ENCODE measurements at places on chromosomes 11 and 22.
A peak's percentile ranks its signal among the peaks of the same experiment; 100 is the strongest.

DNA sequence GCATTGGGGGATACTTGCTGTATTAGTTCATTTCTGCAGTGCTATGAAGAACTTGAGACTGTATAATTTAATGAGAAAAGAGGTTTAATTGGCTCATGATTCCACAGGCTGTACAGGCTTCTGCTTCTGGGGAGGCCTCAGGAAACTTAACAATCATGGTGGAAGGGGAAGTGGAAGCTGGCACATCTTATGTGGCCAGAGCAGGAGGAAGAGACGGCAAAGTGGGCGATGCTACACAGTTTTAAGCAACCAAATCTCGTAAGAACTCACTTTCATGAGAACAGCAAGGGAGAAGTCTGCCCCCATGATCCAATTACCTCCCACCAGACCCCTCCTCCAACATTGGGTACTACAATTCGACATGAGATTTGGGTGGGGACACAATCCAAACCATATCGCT, 55.1 kb downstream of the TMPRSS5 start:
- H3K27me3 ChIP-seq: no peaks in the 10 kb centered on the region
- no peaks in the 10 kb centered on the region for H3K36me3 ChIP-seq
- no peaks in the 10 kb centered on the region for H3K4me1 ChIP-seq
- no peak for DNase-seq
- H3K27ac ChIP-seq: no peak overlapping the region
- H3K4me3 ChIP-seq: no peak overlapping the region

GRCh38 chr22:43883012-43883661, 8.7 kb downstream of the PNPLA5 start:
- H3K36me3 ChIP-seq: no peaks in the 10 kb centered on the region
- no peaks in the 10 kb centered on the region for H3K4me1 ChIP-seq
- DNase-seq: peak; percentile 84
- no peak overlapping the region for H3K4me3 ChIP-seq
- H3K27me3 ChIP-seq: no peaks in the 10 kb centered on the region

DNA sequence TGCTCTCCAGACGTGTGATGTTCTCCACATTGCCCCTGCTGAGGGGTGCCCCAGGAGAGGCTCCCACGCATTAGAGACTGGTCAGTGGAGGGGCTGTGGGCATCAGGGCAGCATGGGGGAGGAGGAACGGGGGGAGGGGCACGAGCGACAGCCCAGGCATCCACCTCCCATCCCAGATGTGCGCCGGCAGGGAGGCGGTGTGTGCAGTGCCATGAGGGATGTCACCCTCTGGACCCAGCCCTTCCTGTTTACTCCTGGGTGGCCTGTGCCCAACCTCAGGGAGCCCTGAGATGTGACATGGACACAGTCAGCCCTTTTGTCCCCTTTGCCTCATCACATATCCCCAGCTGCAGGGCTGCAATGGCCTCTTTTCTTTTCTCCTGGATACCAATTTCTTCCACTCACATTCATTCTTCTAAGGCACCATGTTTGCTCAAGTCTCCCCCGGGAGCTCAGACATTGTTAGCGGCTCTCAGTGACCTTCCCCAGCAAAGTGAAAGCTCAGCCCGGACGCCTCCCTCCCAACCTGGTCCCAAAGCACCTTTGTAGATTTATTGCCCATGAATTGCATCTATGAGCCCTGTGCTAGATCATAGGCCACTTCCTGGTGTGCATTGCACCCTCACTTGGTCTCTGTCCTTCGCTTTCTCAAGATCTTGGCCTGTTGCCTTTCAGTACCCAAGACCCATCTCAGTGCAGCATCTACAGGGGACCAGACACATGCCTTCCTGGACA, 150.6 kb downstream of the CEP164 start:
- peaks cover 3% of the 10 kb centered on the region for H3K4me1 ChIP-seq
- H3K4me3 ChIP-seq: no peak overlapping the region
- no peaks in the 10 kb centered on the region for H3K36me3 ChIP-seq
- H3K27me3 ChIP-seq: no peaks in the 10 kb centered on the region
- DNase-seq: no peak

DNA sequence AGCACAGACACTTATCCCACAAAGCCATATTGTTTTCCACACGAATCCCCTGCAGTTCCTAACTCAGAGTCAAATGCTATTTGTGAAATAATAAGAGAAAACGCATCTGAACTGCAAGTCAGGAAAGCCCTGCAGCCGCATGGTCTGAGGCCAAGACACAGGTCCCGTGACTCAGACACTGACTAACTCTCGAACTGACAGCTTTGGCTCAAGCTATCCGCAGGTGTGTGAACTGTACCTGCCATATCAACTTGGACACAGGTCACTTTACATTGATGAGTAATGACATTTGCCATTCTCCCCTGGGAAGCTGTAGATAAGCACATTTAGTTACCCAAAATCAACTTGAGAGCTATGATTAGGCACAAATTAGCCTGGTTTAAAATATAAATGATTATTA, 34.9 kb upstream of the NFRKB start:
- H3K27me3 ChIP-seq: no peaks in the 10 kb centered on the region
- no peak overlapping the region for H3K27ac ChIP-seq
- DNase-seq: no peak
- no peak overlapping the region for H3K4me3 ChIP-seq
- peaks cover 4% of the 10 kb centered on the region for H3K36me3 ChIP-seq
- peaks cover 4% of the 10 kb centered on the region for H3K4me1 ChIP-seq

- H3K27me3 ChIP-seq: peaks cover 16% of the 10 kb centered on the region
- H3K4me1 ChIP-seq: peaks cover 5% of the 10 kb centered on the region
- no peaks in the 10 kb centered on the region for H3K36me3 ChIP-seq
- H3K4me3 ChIP-seq: no peak overlapping the region
- DNase-seq: no peak
Measured at GRCh38 chr11:35424157-35424940, 5.0 kb upstream of the SLC1A2 start.

DNA sequence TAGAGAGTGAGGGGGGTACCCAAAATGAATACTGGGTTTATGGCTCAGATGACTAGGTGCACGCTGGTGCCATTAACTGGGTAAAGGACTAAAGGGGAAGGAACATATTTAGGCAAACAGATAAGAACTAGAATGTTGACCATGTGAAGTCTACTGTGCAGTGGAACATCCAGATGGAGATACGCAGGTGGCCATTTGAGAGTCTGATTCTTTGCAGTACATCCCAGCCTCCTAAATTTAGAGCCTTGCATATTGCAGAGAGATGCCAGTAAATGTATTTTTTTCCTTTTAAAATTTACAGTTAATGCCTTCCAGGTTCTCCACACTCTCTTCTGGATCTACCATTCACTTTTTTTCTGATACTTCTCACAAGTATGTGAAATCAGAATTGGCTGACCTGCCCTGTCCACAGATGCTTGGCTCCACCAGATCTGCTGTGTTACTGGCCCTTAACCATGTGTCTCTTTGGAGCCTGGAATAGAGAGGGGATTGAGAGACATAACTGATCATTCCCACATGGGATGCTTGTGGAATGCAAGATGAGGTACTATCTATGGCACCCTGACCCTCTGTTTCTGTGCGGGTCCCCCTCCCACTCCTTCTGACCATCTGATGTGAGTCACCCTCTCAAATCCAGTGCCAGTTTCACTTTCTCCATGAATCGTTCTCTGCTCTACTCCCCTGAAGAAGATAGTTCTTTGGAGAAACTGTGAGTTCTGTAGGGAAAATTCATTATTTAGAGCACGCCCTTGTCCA, 77.0 kb upstream of the NCAM1 start:
- DNase-seq: no peak
- H3K4me3 ChIP-seq: no peak overlapping the region
- H3K27me3 ChIP-seq: peaks cover 4% of the 10 kb centered on the region
- H3K4me1 ChIP-seq: no peaks in the 10 kb centered on the region
- H3K36me3 ChIP-seq: no peaks in the 10 kb centered on the region

DNA sequence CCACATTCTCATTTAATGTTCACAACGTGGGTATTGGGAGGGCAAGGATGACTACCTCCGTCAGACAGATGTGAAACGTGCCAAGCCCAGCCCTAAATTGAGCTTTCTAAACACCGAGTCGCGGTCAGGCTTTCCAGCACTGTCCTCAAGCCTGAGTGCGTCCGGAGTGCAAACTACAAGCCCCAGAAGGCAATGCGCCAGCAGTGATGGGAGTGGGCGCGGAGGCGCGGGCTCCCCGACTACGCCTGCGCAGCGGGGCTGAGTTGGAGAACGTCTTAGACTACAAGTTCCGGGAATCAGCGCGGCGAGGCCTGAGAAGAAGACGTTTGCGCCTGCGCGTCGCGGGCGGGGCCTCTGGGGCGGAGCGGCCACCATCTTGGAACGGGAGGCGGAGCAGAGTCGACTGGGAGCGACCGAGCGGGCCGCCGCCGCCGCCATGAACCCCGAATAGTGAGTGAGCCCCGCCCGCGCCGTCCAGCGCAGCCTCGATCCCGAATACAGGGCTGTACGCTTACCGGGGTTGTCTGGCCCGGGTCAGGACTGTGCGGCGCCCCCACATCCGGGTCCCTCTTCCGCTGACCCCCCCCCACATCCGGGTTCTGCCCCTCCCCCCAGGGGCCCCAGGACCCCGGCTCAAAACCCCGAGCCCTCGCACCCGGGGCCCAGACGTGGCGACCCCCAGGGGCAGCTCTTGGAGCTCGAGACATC, at the start of gene RAB1B:
Gene RAB1B (plus strand): TSS at position 396 of the 708 bp plus-strand sequence. CDS start 41 bp downstream, at position 437.
- H3K27ac ChIP-seq: peak within 1 kb of the TSS; percentile 92
- no peaks in the 10 kb centered on the region for H3K27me3 ChIP-seq
- H3K4me1 ChIP-seq: peaks cover 5% of the 10 kb centered on the region
- H3K4me3 ChIP-seq: peak within 1 kb of the TSS; percentile 57
- H3K36me3 ChIP-seq: peaks cover 21% of the 10 kb centered on the region

All from H1 (cell line).